ENCODE measurements at places on chromosomes 2 and 18. TPM values are rescaled to one million over a fixed set of nuclear protein-coding genes. Genes with fewer than 3 reads are reported as not detected.

CKAP2L gene
- total RNA-seq, result 1.1 TPM

GNLY gene
- total RNA-seq, result not detected

CYP1B1 gene
- 64.0 TPM for total RNA-seq

ALPP gene
- not detected for total RNA-seq

CFC1 gene
- not detected for total RNA-seq

SCN9A gene
- 1.3 TPM for total RNA-seq

CAPG gene
- 29.4 TPM for total RNA-seq

KCNK3 gene
- total RNA-seq, result under 0.01 TPM

CHRNG gene
- total RNA-seq, result not detected

DHRS9 gene
- 29.2 TPM for total RNA-seq

ABCA12 gene
- not detected for total RNA-seq

LRP2 gene
- total RNA-seq, result not detected

DRC1 gene
- total RNA-seq, result not detected

RAB17 gene
- 0.81 TPM for total RNA-seq

CSRNP3 gene
- total RNA-seq, result 1.5 TPM

FSIP2 gene
- not detected for total RNA-seq

FNDC4 gene
- total RNA-seq, result 15.6 TPM

SERPINB13 gene
- not detected for total RNA-seq

NOP58 gene
- total RNA-seq, result 71.1 TPM

STEAP3 gene
- 5.0 TPM for total RNA-seq

Data from cardiac atrium fibroblast (primary cell).